Stimulated activated CD8-positive, alpha-beta memory T cell treated with anti-CD3 and anti-CD28 coated beads, Interleukin-4, amount 100 ng/mL, for 48 hours (primary cell): ENCODE measurements at places on chromosomes 2 and 18.
A peak's percentile ranks its signal among the peaks of the same experiment; 100 is the strongest.

- peak; percentile 84 for DNase-seq
These were observed 19.9 kb upstream of the CABYR start for GRCh38 chr18:24118750-24119577.

- no peak for DNase-seq
These were observed 9.5 kb downstream of the KCMF1 start for GRCh38 chr2:84980263-84980983.

DNA sequence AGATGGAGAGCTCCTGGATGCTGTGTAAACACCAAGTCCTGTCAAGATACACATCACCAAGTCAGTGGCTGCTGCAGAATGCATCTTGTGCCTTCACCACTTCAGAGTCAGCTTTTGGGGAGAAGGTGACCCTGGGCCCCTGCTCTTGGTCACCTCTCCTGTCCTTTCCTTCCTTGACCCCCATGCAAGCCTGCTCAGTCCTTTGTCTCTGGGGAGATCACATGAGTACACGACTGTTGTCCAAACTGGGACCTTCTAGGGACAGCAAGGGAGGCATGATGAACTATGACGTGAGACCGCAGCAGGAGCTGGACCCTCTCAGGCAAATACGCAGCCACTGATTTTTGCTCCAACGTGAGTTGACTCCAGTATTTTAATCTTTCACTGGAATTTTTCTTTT, 706.9 kb upstream of the ID2 start:
- DNase-seq, result no peak

- DNase-seq, result no peak
These were observed 24.4 kb upstream of the GPR39 start for GRCh38 chr2:132392221-132392620.

GRCh38 chr2:222108957-222109585, 189.7 kb downstream of the PAX3 start:
- no peak for DNase-seq
